ENCODE measurements at places on chromosomes 2 and 18. TPM values are rescaled to one million over a fixed set of nuclear protein-coding genes. Genes with fewer than 3 reads are reported as not detected.

GRCh38 chr18:74446178-74446577 lies 10.9 kb downstream of the DIPK1C start:
- no peak for DNase-seq

GRCh38 chr2:203070701-203071100 lies 56.0 kb downstream of the NBEAL1 start:
- no peak for DNase-seq

DNA sequence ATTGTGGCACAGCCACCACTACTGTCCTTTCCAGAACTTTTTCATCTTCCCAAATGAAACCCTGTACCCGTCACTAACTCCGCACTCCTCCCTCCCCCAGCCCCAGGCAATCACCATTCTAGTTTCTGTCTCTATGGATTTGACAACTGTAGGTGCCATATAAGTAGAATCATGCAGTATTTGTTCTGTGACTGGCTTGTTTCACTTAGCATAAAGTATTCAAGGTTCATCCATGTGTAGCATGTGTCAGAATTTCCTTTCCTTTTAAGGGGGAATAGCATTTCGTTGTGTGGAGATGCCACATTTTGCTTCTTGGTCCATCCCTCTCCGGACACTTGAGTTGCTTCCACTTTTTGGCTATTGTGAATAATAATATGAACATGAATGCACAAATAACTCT lies 842 bp upstream of the CKAP2L start:
- DNase-seq: no peak

The CD8B2 gene
- 0.07 TPM for polyA plus RNA-seq

GRCh38 chr2:206267567-206267966 lies 6.9 kb upstream of the ZDBF2 start:
- DNase-seq: no peak

Measured in muscle of arm (tissue), 14 donors.